Fibroblast of skin of back (primary cell): ENCODE measurements at places on chromosomes 16 and 17.

DNA sequence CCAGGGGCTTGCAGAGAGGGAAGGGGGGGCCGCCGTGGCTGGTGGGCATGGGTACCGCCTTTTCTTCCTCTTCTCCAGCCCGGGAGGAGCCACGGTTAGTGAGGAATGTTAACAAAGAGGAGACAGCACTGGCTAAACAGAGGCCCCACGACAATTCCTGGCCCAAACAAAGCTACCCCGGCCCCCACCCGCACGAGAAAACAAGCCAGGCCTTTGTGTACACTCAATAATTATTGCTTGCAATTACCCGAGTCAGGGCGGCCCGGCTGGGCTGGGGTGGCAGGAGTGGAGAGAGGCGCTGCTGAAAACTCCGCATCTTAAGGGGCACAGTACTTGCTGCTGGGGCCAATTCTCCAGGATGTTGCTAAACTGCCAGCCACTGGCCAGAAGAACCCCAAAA, 56.4 kb downstream of the IRX5 start:
- no peak for DNase-seq

- DNase-seq = no peak
Measured at GRCh38 chr17:44502598-44503146, 534 bp downstream of the GPATCH8 start.

DNA sequence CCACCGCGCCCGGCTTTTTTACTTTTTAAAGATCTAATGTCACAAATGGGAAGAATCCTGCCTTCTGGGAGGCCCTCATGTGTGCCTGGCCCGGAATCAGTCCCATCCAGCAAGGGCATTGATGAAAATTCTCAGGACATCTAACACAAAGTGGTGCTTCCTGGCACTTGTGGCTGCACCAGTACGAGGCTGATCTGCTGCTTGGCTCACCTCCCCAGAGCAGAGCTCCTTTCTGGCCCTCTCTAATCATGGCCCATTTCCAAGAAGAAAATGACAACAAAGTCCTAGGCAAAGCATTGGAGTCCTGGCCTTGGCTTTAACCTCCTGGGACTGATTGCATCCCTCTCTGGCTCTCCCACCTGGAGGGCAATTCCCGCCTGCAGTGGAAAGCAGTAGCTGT, 50.7 kb upstream of the SIAH1 start:
- DNase-seq = no peak

GRCh38 chr17:51699303-51699702, 439.0 kb downstream of the UTP18 start:
- no peak for DNase-seq

DNA sequence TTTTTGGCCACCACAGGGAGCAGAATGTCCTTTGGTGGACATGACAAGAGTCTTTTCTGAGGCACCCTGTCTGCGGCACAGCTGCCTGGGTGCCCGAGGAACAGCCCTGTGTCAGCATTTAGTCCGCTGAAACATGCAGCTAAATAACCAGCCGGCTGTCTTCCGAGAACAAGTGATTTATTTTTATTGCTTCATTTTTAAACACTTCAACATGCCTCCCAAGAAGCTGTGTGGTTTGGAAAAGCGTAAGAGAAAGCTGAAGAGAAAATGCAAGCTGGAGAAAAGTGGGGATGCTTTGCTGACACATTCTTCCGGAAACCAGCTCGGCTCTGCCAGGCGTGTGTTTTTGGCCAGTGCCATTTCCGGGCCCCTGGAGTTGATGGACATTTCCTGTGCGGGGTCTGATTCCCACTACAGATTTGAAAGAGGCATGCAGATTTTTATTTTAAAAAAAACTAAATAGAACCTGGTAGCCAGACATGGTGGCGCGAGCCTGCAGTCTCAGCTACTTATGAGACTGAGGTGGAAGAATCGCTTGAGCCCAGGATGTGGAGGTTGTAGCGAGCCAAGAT, 94.7 kb downstream of the SEC14L1 start:
- DNase-seq = peak; percentile 85

- no peak for DNase-seq
Measured at GRCh38 chr17:15945527-15946191, 729 bp downstream of the ADORA2B start.

- DNase-seq = no peak
Measured at GRCh38 chr17:81049973-81050551, 15.1 kb downstream of the BAIAP2 start.

GRCh38 chr17:82277851-82278250, 4.4 kb upstream of the CSNK1D start:
- DNase-seq = no peak

- DNase-seq = no peak
Measured at GRCh38 chr17:35847006-35847405, 21.7 kb downstream of the HEATR9 start.
